ENCODE measurements at places on chromosomes 6 and 20.

DNA sequence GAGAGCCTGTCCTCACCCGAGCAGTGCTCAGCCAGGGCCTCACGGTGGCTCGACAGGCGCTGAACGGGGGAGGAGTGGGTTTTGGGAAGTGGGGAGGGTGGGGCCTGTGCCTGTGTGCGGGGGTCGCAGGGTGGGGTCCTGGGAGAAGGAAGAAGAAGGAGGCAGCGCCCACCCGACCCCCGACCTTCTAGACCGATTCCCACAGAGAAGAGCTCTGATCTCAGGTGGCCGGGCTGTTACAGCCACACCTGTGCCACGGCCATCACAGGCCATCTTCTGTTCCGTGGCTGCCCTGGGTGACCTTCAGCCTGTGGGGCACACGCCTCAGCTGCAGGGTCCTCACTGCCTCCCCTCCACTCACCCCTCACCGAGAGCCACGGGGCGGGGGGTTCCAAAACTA lies 41.4 kb upstream of the GATA5 start:
- DNase-seq: no peak

GRCh38 chr6:41306187-41306854 lies 19.8 kb upstream of the TREM1 start:
- peak; percentile 57 for DNase-seq

- DNase-seq: no peak
These were observed 8.9 kb upstream of the MYL9 start for GRCh38 chr20:36532388-36532787.

DNA sequence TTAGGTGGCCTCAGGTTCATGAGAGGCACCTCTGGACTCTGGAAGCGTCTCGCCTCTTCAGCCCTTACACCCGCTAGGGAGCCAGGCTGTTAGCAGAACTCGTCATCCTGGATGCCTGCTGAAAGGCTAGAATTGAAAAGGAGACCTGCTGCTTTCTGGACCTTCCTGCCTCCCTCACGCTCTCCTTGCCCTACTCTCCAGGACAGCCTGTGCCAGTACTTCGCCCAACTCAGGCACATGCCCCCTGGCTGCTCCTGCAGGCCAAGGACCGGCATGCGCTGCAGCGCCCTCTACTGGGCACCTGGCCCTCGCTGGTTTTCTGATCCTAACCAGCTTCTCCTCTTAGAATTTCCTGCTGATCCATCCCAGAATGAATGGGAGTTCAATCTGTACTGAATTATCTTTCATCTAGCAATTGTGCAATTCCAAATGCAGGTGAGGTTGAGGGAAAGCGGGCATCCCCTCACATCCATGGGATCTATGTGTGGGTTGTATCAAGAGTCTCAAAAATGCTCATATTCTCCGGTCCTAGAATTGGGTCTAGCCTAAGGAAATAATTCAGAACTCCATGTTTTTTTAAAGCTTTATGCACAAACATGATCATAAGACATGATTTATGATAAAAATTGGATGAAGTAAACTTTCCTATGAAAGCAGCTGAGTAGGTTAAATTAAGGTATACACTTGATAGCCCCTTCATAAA lies 78.0 kb downstream of the PTPN1 start:
- DNase-seq: peak; percentile 30

GRCh38 chr6:154446984-154447383 lies 63.5 kb downstream of the CNKSR3 start:
- no peak for DNase-seq

DNA sequence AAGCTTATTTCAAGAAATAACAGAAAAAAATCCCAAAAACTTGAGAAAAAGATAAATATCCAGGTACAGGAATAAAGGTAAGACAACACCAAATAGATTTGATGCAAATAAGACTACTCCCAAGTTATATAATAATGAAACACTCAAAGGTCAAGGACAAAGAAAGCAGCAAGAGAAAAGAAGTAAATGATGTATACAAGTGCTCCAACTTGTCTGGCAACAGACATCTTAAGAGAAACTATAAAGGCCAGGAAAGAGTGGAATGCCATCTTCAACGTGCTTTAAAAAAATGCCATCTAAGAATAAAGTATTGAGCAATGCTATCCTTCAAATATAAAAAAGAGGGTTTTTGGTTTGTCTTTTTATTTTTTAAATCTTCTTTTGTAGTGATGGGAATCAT lies 54.2 kb downstream of the REV3L start:
- DNase-seq: no peak

- DNase-seq: no peak
These were observed 2.6 kb downstream of the BACH2 start for GRCh38 chr6:90294008-90294511.

DNA sequence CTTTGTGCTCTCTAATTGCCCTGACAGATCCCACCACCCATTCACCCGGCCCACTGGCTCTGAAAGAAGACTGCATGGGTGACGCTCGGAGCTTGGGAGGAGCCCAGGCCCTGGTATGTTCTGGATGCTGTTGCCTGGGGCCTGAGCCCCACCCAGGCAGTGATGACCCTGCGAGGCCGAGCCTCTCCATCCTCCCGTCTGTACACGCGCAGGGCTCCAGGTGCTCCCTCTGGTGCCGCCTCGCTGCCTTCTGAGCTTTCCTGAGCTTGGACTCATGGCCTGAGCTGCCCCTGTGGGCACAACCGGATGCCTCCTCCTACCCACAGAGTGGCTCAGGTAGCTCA lies 61.2 kb downstream of the STK35 start:
- no peak for DNase-seq

- DNase-seq: no peak
These were observed 26.2 kb upstream of the HDAC2 start for GRCh38 chr6:113997116-113997515.

GRCh38 chr6:80690551-80691131 lies 584.2 kb downstream of the BCKDHB start:
- DNase-seq: no peak

DNA sequence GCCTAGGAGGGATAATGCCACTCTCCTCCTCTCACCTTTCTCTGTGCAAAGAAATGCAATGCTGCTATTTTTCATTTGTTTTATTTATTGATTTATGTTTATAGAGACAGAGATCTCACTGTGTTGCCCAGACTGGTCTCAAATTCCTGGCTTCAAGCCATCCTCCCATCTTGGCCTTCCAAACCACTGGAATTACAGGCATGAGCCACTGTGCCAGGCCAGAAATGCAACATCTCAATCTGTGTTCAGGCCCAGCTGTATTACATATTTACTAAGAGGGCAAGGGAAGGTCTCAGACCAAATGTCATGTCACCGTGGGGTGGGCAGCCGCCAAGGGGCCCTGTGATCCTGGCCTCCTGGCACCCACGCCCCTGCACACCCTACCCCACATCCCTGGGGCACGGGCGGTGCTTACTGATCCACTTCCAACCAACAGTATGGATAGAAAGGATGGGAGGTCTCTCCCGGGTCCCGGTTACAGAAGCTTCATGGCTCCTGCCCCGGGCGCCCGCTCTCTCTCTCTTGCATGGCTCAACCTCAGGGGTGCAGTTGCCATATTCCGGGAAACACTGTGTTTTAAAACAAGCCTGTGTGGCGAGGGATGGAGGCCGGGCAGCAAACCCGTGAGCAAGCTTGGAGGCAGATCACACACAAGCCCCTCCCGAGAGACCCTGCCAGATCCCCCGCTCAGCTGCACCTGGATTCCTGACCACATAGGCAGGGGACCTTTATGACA lies 111.8 kb downstream of the AGPAT4 start:
- DNase-seq: no peak

DNA sequence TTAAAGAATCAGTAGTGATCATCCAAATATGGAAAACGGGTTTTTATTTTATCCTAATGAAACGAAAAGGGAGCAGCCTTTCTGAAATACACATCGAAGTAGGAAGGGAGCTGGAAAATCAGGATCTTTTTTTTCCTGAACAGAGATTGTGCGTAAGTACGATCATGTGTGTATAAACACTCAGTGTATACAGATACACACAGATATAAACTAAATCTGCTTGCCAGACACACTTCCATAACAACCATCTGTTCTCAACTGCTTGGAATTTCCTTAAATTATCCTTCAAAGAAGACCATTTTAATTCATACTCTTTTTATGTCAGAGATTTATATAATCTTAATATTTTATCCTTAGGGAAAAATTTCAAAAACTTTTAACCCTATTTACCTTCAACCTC lies 110.7 kb downstream of the CHD6 start:
- DNase-seq: no peak

DNA sequence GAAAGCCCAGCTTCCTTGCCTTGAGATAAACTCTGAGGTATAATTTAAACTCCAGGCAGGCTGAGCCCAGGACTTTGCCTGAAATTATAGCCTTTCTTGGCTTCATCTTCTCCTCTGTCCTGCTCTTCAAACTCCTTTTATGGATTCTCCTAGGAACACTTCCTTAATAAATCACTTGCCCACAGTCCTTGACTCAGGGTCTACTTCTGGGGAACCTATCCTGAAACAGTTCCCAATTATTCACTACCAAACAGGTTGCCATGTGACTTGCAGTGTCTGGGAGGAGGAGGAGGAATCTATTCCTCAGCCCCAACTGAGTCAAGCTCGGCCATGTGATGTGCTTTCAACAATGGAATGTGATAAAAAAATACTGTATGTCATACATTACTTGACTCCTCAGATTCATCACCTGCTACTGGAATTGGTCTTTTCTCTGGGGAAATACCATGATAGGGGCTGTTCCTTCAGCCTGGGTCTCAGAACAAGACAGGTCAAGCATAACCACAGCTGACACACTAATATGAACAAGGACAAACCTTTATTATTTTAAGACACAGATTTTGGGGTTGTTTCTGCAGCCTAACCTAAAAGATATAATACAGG lies 20.5 kb upstream of the CDKN1A start:
- no peak for DNase-seq

DNA sequence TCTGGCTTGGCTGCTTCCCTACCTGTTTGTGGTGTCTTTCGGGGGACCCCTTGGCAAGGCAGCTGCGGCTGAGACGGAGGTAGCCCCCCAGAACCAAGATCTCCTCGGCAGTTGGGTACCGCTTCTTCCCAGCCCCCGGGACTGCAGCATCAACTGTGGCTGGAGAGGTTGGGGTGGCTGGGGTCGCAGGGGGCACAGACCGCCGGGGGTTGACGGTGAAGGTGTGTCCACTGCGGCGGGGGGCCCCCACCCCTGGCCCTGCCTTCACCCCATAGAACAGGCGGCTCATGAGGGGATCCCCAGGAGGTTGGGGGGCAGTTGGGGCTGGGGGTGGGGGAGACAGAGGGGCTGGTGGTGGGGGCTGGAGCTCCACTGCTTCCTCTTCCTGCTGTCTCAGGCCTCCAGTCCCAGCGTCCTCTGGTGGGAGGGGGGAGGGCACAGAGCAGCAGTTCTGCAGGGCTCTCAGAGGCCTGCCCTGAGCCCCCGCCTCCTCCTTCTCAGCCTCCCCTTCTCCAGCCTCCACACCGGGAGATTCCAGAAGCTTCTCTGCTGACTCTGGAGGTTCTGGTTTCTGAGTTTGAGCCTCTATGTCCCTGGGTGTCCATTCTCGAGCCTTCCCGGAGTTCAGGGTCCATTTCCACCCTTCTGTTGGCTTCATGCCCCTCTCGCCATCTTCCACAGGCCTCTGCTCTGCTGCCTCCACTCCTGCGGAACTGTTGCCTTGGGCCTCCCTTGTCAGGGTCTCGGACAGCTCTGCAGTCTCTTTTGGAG lies 1.9 kb downstream of the PPP1R18 start:
- DNase-seq: peak; percentile 81

DNA sequence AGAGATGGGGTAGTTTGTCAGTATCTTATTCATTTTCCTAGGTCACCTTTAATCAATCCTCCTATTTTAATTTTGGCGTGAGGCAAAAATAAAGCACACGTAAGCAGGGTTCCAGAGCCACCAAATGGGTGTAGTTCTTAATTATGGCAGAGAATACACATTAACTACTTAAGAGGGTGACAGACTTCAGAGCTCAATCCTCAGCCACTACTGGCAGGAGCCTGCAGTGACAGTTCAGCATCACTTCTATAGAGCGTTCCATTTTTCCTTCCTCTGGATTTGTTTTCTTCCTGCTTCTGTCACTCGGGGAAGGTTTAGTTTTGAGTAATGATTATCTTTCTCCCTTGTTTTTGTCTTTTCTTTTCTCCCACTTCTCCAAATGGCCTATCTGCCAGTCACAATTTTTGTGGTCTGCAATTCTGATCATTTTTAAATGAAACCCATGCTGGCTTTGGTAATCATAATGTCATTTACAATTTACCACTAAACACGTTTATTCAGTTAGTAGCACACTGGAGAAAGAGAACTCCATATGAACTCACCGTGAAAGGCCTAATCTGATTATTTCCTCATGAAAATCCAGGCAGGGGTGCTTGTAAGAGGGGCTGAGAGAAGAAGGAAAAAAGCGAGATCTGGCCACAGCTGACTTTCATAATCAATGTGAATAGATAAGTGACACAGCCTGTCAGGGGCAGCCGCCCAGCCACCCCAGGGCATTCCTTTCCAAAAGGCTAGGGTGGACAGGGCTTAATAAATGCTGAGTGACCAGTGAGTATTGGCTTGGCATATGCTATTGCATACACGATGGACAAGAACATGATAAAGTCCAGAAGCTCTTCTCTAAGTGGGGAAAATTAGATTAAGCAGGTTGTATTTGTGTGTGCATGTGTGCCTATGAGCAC lies 412.1 kb downstream of the PKHD1 start:
- no peak for DNase-seq

- no peak for DNase-seq
These were observed 24.0 kb upstream of the SERINC1 start for GRCh38 chr6:122495612-122496011.

DNA sequence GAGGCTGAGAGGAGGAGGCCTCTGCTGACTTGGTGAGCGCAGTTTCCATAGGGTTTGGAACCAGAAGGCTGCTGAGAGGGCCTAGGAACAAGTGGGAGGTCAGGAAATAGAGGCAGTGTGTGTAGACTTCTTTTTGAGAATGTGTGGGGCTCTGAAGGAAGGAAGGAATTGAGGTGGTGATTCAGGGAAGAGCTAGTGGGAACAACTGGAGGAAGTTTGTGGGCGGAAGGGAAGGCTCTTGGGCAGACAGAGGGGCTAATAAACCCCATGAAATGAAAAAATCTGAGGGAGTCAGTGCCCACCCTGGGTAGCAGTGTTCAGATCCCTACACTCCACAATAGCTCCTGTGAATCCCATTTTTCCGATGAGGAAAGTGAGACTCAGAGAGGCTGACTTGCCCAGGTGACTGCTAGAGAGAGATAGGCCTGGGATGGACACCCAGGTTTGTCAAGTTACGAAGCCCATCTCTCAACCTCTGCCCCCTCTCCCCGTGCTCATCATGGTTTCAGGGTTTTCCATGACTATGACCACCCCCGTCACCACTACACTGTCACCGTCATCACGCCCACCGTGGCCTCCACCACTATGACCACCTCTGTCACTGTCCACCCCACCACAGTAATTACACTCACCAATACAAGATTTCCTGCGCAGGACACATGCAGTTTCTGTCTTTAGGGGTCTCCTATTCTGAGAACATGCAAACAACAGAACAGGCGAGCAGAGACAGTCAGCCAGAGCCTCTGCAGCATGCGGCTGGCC lies 106.4 kb downstream of the MRPL14 start:
- DNase-seq: no peak

GRCh38 chr6:143449714-143450452 lies 612 bp downstream of the ADAT2 start:
- peak; percentile 79 for DNase-seq

DNA sequence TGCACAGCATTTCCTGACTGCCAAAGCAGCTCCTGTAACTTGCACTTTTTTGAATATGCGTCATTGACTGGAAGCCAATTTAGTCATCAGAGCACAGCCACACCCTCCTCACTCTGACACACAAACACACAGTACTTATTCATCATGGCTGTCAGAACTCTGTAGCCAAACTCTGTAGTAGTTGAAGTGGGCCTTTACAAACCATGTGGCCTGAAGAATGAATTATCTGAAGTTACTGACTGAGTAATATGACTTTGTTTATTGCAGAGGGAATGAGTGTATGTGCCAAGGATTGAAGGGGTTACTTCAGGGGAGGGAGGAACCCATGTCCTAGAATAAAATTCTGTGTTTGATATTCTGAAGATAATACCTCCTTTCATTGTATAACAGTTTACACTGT lies 102.7 kb downstream of the FIG4 start:
- no peak for DNase-seq
